T-helper 9 cell (primary cell): ENCODE measurements at places on chromosomes 16 and 17.

- no peak for DNase-seq
Measured at GRCh38 chr17:66405836-66406677, 103.6 kb downstream of the PRKCA start.

GRCh38 chr17:62084585-62084984 is 19.5 kb upstream of the MED13 start:
- DNase-seq, result no peak

DNA sequence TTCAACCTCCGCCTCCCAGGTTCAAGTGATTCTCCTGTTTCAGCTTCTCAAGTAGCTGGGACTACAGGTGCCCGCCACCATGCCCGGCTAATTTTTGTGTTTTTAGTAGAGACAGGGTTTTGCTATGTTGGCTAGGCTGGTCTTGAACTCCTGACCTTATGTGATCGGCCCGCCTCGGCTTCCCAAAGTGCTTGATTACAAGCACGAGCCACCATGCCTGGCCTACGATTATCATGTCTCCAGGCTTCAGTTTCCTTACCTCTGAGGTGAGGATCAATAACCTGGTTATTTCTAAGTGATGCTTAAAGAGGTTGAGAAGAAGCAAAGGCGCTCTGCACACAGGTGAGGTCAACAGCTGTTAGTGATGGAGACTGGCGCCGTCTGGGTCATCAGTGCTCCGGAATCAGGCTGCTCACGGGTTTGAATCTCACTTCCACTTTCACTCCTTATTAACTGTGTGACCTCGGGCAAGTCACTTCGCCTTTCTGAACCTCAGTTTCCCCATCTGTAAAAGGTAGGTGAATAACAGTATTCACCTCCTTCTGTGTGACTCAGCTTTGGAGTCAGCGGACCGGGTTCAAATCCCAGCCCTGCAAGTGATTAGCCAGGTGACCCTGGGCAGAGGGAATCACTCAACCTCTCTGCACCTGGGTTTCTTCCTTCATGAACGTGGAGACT is 745 bp upstream of the ABCC1 start:
- no peak for DNase-seq

DNA sequence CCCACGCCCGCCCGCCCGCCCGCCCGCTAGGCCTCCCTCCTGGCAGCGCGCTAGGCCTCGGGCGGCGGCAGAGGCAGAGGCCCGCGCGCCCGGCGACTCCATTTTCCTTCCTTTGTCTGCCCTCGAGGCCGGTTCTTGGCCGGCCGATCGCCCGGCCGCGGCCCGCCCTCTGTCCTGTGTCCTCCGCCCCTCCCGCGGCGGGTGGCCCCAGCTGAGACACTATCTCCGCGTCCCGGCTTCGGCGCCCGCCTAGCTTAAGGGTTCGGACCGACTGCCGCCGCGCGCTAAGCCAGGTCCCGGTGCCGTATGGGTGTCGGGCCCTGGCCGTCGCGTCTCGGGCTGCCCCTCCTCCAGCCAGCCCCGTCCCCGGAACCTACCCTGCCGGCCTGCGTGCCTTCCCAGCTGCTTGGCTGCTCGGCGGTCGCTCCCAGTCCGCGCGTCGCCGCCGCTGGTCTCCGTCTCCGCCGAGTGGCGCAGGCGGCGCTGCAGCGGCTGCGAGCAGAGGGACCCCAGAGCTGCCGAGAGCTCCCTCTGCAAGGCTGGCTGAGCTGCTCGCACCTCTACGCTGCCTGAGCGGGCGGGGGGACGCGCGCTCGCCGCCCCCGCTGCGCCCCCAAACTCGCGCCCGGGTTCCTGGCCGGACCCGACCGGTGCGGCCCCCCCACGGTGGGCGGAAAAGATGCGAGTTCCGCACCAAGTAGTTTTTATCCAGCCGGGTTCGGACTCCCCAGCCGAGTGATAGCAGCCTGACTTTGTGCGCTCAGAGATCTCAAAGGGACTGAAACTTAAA is 787 bp downstream of the CTCF start:
- peak; percentile 48 for DNase-seq

- no peak for DNase-seq
Measured at GRCh38 chr16:9670033-9670432, 512.2 kb downstream of the GRIN2A start.

- no peak for DNase-seq
Measured at GRCh38 chr16:48556243-48556912, 53.6 kb downstream of the N4BP1 start.

DNA sequence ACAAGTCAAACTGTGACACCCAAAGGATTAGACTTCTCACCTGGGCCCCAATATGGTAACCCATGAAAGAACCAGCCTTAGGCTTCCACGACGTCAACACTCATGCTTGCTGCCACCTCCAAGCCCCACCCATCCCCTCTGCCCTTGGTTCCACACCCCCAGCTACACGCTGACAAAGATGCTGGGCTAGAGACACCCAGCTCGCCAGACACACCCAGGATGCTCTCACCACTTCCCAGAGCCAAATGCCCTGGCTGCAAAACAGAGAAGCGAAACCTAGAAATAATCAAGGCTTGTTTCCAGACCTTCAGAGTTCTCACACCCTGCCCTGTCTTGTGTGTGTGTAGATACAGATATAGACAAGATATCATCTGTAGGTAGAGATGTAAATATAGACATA is 26.0 kb upstream of the ADCY9 start:
- DNase-seq, result peak; percentile 36

GRCh38 chr17:57370037-57370581 is 113.8 kb downstream of the MSI2 start:
- no peak for DNase-seq

- DNase-seq, result no peak
Measured at GRCh38 chr17:37084372-37084771, 135.6 kb downstream of the AATF start.

DNA sequence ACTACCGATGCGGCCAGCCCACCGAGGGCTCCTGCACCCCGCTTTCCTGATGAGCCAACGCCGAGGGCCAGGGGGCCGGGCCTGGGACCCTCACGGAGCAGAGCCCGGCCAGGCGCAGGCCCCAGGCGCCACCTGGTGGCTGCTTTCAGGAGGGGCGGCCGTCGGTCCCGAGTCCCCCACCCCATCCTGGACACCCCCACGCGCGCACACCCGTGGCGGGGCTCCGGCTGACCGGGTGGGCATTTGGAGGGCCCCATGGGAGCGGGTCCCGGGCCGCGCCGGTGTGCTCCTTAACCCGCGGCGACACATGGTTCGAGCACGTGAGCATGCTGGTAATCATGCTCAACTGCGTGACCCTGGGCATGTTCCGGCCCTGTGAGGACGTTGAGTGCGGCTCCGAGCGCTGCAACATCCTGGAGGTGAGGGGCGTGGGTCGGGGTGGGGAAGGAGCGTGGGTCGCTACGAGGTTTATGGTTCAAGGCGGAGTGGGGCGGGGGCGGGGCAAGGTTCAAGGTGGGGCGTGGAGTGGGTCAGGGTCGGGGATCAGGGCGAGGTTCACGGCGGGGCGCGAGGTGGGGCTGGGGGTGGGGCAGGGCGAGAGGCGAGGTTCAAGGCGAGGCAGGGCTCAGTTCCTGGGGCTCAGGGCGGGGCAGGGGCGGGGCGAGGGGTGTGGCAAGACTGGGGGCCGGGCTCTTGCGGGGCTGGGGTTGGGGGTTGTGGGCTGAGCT is 30.2 kb downstream of the TPSG1 start:
- no peak for DNase-seq

DNA sequence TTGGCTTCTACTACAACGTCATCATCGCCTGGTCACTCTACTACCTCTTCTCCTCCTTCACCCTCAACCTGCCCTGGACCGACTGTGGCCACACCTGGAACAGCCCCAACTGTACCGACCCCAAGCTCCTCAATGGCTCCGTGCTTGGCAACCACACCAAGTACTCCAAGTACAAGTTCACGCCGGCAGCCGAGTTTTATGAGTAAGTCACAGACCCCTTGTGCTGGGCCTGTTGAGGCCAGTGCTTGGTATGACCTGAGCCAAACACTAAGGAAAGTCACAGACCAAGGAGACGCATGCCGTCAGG is 16.1 kb downstream of the SLC6A2 start:
- no peak for DNase-seq

GRCh38 chr16:27690608-27691007 is 140.7 kb downstream of the KATNIP start:
- no peak for DNase-seq

- no peak for DNase-seq
Measured at GRCh38 chr16:58497935-58498334, 2.0 kb upstream of the NDRG4 start.

- DNase-seq, result no peak
Measured at GRCh38 chr17:13160296-13160695, 142.5 kb upstream of the ELAC2 start.

GRCh38 chr16:3957344-3957980 is 76.9 kb upstream of the CREBBP start:
- no peak for DNase-seq

DNA sequence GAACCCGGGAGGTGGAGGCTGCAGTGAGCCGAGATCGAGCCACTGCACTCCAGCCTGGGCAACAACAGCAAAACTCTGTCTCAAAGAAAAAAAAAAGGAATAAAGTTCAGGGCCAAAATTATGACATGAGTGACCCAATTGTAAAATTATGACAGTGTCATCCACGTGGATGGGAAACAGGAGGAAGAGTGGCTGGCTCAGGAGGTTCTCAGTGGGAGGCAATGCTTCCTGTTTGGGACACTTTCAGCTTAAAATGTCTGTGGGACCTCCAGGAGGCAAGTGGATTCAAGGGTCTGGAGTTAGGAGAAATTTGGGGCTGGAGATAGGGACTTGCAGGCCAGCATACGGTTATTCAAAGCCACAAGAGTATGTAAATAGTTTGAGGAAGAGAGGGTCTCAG is 8.0 kb upstream of the STX4 start:
- no peak for DNase-seq

- DNase-seq, result no peak
Measured at GRCh38 chr17:19753661-19754463, 5.8 kb upstream of the ALDH3A1 start.

DNA sequence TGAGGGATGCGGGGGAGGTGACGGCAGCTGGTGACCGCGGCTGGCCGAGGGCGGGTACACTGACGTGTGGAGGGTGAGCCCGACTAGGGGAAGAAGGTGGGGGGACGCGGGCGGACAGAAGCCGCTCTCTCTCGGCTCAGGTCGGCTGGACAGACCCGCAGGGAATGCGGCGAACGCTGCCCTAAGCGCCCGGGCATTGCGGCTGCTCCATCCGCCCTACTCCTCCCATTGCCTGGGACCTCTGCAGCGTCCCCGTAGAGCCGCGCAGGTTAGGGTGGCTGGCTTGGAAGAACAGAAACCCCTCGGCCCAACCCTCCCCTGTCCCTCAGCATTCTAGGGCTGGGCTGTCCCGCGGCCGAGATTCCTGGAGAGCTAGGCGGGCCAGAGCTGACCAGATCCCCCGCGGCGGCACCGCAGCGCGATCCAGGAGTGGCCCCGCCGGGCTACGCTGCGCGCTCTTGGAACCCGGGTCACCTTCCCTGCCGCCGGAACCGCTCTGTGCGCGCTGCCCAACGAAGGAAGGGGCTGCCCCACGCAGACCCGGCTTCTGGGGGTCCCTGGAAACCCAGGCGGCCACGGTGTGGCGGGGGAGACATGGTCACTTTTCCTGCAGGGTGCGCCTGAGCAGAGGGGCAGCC is 3.0 kb downstream of the DLX4 start:
- DNase-seq, result no peak

- no peak for DNase-seq
Measured at GRCh38 chr16:659618-660017, 8.3 kb upstream of the RHOT2 start.

GRCh38 chr16:53131363-53132071 is 76.7 kb downstream of the CHD9 start:
- DNase-seq, result peak; percentile 50

DNA sequence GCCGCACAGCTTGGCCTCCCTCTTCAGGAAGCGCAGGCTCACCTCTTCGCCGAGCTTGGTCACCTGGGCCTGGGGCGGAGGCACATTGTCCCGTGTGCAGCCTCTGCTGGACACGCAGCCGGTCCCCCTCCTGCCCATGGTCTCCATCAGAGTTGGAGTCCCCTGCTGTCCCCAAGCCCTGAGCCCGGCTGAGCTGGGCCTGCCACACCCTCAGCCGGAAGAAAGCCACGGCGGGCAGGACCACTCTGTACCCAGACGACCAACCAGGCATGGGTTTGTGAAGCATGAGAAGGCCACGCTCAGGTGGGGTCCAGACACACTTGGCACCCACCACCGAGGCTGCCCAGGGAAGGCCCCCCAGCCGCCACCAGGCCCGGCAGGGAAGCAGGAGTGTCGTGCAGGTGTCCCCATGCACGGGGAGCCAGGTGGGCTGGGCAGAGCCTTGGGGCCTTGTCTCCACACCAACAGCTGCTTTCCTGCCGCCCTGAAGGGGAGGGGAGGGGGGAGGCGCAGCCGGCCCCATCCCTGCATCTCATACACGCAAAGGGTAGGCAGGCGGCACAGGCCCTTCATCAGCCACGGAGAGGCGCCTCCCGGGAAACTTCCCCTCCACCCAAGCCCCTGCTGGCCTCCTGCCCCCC is 5.2 kb downstream of the CCDC154 start:
- DNase-seq, result no peak

- DNase-seq, result no peak
Measured at GRCh38 chr17:81066072-81066471, 31.1 kb downstream of the BAIAP2 start.

GRCh38 chr17:77086433-77087010 is 54.2 kb upstream of the SEC14L1 start:
- DNase-seq, result peak; percentile 80

DNA sequence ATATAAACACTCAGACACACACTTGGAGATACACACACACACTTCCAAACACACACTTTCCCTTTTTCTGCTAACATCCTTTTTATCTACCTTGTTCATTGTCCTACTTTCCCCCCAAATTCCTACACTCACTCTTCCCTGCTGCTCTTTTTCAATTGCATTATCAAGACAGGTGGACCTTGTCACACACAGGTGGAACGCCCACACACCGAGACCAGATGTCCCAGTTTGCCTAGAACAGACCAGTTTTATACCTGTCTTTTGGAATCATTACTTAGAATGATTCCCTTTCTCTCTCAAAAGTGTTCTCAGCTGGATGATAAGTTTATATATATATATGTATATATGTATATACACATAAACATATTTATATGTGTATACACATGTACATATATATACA is 50.7 kb upstream of the ARHGAP44 start:
- DNase-seq, result no peak

GRCh38 chr17:46020023-46020761 is 21.1 kb downstream of the STH start:
- DNase-seq, result peak; percentile 47

DNA sequence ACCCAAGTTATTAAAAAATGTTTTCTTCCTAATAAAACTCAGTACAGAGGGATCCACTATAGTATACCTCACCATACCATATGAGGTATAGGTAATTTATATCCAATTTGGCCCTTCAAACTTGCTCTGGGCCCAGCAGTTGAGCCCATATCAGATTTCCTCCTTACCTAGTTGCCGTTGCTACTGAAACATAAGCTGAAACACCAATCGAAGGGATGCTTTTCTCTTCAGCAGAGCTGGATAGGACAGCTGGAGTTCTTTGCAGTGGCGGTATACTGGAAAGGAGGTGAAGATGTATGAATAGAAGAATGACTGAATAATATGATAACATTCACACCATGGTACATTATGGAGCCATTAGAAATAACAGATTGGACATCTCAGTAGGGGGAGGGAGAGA is 42.7 kb downstream of the TNRC6C start:
- DNase-seq, result no peak
